ENCODE measurements at places on chromosomes 13 and 19.

- no peak for DNase-seq
Measured at GRCh38 chr13:91314888-91315287, 32.6 kb upstream of the MIR17HG start.

DNA sequence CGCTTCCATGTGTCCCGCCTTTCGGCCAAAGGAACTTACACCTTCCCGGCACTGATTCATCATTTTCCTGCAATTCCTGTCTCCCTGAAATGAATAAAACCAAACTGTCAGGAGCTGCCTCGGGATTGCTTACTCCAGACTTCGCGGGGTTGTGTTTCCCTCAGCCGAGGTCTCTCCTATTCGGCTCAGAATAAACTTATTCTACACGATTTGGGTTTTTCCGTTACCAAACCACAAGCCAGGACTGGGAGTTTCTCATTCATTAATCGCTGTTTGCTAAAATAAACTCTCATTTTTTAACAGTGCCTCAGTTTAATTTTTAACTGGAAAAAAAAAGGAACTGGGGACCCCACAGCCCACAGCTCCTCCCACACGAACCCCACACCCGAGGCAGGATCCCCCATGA is 667 bp downstream of the ZNF878 start:
- DNase-seq = no peak

DNA sequence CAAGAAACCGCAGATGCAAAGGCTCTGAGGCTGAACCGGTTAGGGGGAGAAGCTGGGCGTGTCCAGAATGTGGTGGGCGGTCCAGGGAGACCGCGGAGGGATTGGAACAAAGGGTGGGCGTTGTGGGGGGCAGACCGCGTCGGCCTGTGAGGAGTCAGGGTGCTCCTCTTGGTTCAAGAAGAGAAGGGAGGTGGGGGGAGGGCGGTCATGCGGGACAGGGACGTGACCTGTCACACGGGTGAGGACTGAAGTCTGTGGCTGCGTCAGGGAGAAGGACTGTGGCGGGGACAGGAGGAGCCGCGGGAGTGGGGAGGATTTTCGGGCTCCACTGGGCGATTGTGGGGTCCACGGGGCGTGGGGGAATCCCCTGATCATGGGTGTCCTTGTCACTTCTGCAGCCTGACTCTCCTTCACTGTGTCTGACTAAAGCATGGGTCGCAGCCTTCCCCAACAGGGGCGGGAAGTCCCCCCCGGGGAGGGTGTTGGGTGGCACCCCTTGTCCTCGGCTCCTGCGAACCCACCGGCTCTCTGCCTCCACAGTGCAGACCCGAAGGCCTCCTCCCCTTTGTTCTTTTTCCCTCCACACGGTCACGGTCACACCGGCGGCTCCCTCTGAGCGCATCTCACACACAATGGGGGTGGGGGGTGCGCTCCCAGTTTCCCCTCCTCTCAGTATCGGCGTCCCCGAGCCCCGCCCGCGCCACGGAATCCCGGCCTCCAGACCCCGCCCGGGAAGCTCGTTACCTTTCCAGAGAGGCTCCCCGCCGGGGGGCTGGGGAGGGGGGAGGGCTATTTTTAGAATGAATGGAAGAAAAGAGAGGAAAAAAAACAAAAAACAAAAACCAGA is 16.4 kb upstream of the KCNN1 start:
- no peak for DNase-seq

DNA sequence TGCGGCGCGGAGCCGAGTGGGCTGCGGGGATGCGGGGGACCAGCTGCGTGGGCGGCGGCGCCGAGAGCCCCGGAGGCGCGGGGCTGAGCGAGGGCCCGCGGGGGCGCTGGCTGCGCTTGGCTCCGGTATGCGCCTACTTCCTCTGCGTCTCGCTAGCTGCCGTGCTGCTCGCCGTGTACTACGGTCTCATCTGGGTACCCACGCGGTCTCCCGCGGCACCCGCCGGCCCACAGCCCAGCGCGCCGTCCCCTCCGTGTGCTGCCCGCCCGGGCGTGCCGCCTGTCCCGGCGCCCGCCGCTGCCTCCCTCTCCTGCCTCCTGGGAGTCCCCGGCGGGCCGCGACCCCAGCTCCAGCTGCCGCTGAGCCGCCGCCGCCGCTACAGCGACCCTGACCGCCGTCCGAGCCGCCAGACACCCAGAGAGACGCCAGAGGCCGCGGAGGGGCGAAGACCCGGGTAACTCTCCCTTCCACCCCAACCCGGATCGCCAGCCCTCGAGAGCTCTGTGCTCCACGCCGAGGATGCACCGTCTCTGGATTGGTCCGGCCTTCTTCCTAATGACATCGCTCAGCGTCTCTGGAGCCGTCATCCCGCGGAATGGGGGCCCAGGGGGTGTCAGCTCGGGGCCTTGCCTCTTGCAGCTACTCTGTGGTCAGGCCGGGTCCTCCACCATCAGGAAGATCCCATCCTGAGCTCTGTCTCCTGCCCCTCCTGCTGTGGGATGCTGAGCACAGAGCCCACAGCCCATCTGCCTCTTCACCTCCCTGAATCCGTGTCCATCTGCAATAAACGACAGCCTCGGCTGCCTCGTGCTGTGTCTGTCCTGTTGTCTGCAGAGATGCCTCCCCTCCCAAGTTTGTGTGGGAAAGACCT is 441 bp downstream of the INAFM1 start:
- DNase-seq = no peak

DNA sequence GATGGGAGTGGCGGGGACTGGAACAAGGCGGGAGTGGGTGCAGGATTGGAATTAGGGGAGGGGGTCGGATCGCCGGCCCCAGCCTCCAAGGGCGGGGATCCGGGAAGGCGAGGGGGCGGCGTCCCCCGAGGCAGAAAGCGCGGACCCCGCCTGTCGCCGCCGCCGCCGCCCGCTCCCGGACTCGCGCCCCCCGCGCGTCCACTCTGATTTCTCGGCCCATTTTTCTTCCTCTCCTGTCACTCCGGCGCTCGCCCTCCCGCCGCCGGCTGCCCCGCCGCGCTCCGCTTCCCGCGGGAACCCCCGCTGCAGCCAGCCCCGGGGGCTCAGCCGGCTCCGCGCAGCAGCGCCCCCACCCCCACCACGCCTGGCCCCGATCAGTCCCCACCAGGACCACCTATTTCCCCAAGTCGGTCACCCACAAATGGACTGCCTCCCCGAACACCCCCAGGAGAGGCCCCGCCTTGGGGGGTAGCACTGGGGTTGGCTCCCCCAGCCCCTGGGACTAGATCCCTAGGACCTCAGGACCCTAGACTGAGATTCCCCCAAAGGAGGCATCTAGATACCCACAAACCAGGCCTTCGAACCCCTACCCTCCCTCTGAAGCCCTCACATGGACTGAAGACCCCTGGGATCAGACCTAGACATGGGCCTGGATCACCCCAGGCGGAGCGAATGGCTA is 12.6 kb upstream of the ERFL start:
- no peak for DNase-seq

DNA sequence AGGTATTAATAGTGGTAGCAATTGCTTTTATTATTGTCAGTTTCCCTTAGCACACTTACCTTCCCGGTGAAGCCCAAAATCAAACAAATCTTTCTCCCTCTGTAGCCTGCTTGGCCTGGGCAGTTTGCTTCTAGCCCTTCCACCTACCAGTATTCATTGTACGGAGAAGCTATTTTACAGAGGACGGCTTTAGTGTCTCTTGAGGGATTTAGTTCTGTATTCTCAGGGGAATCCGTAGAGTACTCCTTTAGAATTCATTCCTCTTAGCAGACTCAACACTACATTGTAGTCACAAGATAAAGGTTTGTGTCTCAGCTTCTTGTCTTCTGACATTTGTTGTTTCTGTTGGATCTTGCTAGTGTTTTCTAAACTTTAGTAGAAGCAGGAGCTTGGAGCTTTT is 24.1 kb upstream of the WTIP start:
- no peak for DNase-seq

GRCh38 chr13:91308299-91308698 is 39.2 kb upstream of the MIR17HG start:
- no peak for DNase-seq

GRCh38 chr13:59946944-59947343 is 216.8 kb downstream of the DIAPH3 start:
- DNase-seq = no peak

DNA sequence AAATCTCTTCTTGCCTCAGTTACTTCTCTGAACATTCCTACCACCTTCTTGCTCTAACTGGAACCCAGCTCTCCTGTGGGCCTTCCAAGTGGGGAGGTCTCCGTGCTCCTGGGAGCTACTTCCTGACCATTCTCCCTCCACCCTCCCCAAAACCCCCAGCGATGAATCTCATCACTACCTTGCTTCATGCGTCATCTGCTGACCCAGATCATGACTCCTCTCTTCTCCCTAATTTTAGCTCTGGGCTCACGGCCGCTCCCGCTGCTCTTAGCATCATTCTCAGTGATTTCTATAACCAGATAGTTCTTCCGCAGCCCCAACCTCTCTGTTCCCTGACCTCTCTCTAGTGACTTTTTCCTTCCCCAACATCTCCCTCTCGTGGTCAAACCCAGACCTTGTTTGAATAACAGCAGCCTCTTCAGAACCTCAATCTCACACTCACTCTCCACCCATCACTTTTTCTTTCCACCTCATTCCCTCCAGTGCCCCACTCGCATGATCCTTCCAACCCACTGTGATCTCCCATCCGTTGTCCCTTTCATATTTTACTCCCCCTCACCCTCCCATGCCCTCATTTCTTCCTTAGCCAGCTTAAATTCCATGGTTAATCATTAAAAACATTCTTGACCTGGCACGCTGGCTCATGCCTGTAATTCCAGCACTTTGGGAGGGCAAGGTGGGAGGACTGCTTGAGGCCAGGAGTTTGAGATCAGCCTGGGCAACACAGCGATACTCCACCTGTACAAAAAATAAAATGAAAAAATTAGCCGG is 21.8 kb downstream of the MRPS12 start:
- DNase-seq = no peak

- DNase-seq = no peak
Measured at GRCh38 chr19:45403272-45403671, 1.6 kb downstream of the PPP1R13L start.

DNA sequence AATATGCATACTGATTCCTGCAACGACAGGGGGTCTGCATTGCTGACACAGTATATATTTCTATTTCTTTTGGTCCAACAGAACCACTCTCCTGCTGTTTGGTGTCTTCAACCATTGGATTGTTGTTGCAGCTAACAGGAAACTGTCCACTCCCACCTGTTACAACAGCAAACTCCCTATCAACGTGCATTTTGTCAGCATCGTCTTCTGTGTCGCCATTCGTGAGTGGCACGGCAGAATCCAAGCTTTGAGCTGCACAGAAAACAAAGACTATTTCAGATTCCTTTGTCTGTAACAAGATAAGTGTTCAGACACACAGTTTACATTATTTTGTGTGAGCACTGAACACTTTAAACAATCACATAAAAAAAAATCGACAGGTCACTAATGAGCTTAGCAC is 31.3 kb downstream of the ANKRD10 start:
- no peak for DNase-seq

- no peak for DNase-seq
Measured at GRCh38 chr13:89066868-89067466, 1395.8 kb downstream of the SLITRK5 start.

All from stimulated activated CD4-positive, alpha-beta T cell treated with anti-CD3 and anti-CD28 coated beads, TNF-alpha, amount 100 ng/mL, for 24 hours (primary cell).